ENCODE measurements at places on chromosomes 5 and 9.

DNA sequence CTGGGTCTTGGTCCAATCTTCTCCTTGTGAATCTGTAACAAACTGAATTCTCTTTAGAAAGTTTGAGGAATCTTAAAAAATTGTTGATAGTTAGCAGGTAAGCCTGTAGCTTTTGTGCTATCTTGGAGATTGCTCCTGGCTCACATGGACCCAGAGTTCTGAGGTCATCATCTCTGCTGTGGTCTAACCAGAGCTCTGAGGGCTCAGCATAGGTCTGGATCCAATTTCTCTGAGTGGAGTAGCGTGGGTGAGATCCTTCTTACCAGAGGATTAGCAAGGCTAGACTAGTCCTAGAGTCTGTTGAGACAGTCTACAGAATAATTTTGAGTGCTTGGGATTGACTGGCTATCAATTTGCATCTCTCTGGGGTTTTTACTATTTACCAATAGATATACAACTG, 60.5 kb upstream of the IL6ST start:
- no peak for DNase-seq

DNA sequence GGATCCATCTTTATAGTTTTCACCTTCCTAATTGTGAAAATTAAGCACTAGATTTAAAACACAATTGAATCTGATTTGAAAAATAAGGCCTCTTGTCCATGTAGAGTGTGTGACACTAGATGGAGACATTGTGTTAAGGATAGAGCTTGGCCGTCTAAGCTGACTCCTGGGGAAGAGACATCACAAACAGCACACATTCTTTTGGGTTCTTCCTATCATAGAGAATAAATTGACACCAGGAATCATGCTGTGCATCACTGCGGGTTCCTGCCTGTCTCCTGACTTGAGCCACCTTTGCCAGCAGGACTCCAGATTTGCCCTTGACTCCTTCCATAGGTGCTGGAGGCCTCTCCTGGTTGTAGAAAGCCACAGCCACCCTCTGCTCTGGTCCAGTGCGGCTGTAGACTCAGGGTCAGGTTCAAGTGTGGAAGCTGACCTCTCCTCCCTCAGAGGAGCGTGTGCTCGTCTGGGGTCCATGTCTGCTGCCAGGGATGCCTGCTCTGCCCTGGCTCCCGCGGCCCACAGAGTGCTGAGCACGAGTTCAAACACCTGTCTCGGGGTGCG, 11.2 kb downstream of the ROPN1L start:
- no peak for DNase-seq

DNA sequence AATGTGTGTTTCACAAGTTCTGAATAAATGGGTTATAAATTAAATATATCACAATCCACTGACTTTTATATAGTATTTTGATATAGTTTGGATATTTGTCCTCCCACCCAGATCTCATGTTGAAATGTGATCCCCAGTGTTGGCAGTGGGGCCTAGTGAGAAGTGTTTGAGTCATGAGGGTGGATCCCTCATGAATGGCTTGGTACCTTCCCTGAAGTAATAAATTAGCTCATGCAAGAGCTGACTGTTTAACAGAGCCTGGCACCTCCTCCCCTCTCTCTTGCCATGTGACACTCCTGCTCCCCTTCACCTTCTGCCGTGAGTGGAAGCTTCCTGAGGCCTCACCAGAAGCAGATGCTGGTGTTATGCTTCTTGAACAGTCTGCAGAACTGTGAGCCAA, 127.9 kb upstream of the PALM2AKAP2 start:
- DNase-seq = no peak

GRCh38 chr9:69771775-69772418, 12.1 kb upstream of the PTAR1 start:
- DNase-seq = no peak

- no peak for DNase-seq
These were observed 91.6 kb downstream of the CFAP90 start for GRCh38 chr5:7759257-7759871.

DNA sequence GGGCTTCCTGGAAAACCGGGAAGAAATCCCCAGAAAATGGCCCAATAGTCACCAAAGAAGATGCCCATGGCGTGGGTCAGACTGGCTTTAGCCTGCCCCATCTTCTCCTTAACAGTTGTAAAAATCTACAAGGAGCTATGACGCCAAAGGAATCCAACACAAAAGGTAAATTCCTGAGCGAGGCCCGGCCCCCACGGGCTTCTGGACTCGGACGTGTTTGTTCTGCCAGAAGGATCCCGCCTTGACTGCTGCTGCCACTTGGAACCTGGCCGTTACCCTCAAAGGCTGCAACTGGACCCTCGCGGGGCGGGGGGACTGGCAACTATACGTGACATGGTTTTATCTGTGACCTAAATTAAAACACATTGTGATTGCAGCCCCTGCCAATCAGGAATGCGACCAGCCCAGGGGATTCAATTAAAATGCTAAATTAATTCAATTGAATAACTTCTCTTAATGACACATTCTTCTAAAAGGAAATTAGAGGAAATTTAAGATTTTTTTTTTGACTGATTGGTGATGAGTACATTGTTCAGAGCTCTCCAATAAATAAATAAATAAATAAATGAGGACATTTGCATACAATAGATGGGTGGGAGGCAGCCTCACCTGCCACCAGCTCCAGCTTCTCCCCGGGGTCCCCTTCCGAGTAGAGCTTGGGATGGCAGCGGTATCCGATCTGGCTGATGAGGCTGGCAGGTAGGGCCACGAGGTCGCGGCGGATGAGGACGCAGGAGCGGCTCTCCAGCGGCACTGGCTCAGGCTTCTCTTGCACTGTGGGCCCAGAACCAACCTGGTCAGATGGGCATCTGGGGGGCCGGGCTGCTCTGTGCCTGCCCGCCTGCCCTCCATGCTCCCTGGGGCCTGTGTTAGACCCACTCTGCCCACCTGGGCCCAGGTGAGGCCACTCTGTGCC, 54.7 kb upstream of the UBAC1 start:
- DNase-seq = no peak

GRCh38 chr9:69253057-69253456, 72.0 kb upstream of the ENTREP1 start:
- DNase-seq = no peak

DNA sequence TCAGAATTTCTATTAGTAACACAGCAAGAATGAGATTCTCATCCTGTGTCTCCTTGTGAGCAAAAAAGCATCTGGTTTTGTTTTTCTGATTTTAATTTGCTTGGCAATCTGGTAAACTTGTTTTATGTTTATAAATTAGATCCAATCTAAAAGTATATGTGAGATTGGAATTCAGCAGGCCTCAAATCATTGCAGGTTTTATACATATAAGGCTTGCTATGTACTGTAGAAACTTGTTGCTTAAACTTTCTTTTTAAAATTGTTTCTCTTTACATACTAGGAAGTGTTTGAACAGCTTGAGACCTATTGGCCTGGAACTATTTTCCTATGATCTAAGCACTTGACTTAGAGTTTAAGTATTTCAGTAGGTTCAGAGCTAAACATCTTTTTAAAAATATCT, 1037.8 kb downstream of the NR2F1-AS1 start:
- DNase-seq = no peak

DNA sequence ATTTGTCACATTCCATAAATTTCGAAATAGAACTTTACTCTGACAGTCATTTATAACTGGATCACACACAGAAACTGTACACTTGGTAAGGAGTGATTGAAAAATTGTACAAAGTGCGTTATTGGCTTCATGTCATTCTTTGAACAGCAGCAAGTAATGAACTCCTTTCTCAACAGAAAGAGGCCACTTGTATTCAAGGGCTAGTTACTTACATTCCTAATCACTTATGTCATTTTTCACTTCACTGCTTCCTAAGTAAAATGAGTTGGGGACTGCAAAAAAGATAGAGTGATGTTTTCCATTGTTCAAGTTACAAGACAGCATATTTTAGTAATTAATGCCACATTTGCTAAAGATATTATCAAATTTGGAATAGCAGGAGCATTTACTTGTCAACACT, 893.2 kb downstream of the DTWD2 start:
- no peak for DNase-seq

GRCh38 chr5:96143450-96143849, 181.8 kb upstream of the ELL2 start:
- DNase-seq = no peak

GRCh38 chr5:98275980-98276379, 497.5 kb upstream of the RGMB start:
- DNase-seq = no peak

- DNase-seq = no peak
These were observed 44.6 kb downstream of the BARX1 start for GRCh38 chr9:93910598-93910997.

DNA sequence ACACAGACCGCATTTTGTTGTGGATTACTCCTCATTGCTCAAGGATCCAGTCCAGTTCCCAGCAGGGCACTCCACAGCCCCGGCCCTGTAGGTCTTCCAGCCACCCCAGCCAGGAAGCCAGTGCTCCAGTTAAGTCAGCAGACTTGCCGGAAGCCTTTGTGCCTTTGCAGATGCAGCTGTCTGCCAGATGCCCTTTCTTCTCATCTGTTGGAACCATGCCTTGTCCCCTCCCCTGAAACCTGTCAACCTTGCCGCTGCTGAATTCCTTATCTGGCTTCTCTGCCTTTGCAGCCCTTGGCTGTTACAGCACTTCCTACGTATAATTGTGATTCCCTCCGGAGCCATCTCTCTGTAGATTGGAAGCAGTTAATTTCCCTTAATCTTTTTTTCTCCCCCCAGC, 28.4 kb downstream of the PSAT1 start:
- no peak for DNase-seq

GRCh38 chr9:5556101-5556705, 45.9 kb downstream of the PDCD1LG2 start:
- no peak for DNase-seq

- no peak for DNase-seq
These were observed 218.6 kb downstream of the FBXL7 start for GRCh38 chr5:15718421-15719179.

- DNase-seq = no peak
These were observed 89.6 kb upstream of the CEP78 start for GRCh38 chr9:78146241-78146640.

- DNase-seq = no peak
These were observed 1.3 kb downstream of the SLC35D2 start for GRCh38 chr9:96382175-96382574.

DNA sequence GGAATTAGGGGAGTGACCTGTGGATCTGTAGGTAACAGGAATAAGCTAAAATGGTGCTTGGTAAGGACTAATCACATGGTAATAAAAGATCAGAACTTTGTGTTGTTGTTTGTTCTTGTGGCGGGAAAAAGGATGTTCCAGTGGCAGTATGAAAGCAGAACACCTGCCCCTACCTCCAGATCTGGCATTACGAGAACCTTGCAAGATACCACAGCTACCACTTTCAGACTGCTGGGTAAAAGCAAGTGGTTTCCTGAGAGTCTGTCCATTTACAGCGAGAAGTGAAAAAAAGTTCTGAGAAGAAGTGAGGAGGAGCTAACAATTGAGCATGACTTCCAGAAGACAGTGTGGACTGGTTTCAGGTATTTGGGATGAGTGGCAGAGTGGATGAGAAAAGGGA, 252.5 kb downstream of the TLE4 start:
- DNase-seq = no peak

DNA sequence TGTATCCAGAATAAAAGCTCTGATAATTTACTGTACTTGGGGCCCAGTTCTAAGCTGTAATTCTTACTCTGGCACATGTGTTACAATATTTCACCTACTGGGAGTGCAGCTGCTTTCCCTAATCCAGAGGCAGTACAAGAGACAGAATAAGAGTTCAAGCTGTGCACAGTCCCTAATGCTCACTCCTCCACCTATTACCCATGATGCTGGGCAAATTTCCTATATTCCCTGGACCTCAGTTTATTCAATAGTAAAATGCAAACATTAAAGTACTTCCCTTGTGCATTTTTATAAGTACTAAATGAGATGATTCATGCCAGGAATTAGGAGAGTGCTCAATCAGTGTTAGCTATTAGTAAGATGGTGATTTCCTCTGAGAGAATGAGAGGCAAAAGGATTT, 28.0 kb upstream of the TAF11L2 start:
- DNase-seq = no peak

DNA sequence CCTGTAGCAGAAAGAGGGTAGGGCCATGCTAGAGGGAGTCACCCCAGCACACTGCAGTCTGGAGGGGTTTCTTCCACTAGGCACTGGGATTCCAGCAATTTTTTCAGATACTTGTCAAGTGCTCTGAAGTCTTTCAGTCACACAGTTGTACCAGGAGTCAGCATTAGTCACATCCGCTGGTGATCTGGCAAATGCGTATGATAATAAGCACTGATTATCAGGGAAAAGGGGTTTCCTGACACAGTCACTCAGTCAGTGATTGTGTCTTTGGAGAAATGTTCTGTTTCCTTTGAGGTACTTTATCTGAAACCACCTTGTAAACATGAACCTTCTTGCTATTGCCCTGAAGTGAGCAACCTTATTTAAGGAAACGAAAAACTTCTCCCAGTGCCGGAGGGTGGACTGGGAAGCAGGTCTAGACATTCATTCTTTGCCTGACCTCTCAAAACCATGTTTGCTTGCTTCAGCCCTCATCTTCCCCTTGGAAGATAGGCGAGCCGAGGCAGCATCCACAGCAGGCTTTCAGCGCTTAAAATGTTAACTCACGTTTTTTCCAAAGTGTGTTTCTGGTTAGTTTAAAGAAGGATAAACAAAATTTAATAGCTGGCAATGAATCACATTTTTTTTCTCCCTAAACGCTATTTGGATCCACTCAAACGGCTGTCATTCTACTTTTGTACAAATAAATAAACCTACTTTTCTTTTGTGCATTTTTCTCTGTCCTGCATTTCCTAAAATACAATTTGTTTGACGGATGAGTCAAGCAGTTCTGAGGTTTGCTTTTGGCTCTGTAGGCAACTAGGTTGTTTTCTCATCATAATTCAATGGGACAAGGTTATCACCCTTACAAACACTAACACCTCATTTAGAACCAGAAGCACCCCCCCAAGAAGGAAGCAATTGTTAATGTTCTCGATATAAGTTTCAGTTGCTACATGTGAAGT, 77.7 kb downstream of the FOXD1 start:
- no peak for DNase-seq

DNA sequence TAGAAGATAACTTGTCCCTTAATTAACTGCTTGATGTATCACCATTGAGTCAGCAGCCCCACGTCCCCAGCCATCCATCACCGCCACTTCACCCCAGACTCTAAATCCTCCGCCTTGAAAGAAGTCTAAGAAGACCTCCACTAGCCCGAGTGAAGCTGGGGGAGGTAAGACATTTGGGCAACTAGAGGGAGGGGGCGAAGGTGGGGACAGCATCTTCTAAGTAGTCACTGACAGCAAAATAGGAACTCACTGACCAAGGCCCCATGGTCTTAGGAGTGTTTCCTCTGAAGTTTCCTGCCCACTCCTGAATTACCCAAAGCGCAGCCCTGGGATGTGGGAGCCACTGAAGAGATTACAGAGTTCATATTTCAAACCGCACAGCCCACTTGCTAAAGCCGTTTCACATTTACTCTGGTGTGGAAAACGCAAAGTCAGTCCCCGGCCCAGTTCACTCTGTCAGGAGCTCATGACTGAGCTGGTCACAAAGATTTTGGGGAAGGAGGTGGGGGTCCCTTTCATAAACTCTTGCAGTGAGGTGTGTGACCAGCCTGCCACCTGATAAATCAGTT, 107.4 kb downstream of the LHFPL2 start:
- DNase-seq = no peak

DNA sequence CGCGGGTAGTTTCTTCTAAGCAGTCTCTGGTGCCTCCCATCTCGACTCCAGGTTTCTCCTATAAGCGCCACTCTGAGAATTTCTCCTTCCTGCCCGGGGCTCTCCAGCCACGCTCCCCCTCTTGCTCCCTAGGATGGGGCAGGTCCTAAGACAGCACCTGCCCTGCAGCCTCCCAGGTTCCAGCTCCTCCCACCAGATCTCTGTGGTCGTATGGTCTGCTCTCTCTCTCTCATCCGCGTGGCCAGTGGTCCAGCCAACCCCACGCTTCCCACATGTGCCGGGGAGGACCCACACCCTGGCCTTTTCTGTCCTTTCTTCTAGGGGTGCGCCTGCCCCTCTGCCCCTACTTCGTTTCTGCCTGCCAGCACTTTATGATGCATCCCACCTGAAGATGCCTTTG, 40.5 kb downstream of the MVB12B start:
- DNase-seq = no peak
